Gastroesophageal sphincter (tissue), 4 donors: ENCODE measurements at places on chromosomes 5 and 9. TPM values are rescaled to one million over a fixed set of nuclear protein-coding genes. Genes with fewer than 3 reads are reported as not detected.

- ATAC-seq = no peak
These were observed 51.9 kb downstream of the ERCC6L2 start for GRCh38 chr9:95927271-95928004.

Gene CSNK1A1
- 326 TPM for total RNA-seq

- ATAC-seq = no peak
These were observed 80.5 kb upstream of the EPB41L4B start for GRCh38 chr9:109401169-109401989.

Gene FGD3
- total RNA-seq = 3.2 TPM

DNA sequence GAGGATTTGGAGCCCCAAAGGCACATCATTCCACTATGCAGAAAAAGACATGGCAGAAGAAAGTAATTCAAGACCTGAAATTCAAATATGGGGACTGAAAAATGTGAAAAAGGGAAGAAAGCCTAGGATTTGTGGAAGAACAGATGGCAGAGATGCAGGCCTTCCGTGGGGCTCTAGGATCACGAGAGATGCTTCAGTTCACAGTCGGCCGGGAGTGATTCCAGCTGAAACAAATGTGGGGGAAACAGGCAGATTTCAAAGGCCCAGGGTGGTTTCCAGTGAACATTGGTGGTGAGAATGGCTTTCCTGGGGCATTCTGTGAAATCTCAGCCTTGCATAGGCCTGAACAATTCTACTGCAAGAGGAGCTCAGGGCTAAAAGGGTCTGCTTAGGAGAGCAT is 34.6 kb upstream of the ZFR start:
- ATAC-seq = no peak
